NCI-H2029 (cell line): ENCODE measurements at places on chromosomes 5 and 9.

DNA sequence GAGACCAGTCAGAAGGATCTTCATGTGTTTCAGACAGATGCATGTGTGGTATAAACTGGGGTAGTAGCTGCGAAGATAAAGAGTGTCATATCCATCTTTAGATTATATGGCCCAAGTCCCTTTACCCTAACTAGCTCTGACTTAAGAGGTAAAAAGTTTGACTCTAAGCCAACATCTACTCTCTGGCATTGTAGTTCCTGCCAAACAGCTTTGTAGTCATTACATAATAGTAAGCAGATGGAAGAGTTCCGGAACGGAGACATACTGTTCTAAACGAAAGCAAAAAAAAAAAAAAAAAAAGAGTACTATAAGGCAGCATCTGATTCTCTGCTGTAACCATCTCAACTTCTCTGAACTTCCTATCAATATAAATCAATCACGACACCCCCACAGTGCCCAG lies 48.8 kb downstream of the CEMIP2 start:
- DNase-seq: no peak

GRCh38 chr5:103272377-103272776 lies 13.8 kb downstream of the MACIR start:
- DNase-seq: no peak

- no peak for DNase-seq
Measured at GRCh38 chr5:77117161-77117560, 30.1 kb upstream of the ZBED3 start.

DNA sequence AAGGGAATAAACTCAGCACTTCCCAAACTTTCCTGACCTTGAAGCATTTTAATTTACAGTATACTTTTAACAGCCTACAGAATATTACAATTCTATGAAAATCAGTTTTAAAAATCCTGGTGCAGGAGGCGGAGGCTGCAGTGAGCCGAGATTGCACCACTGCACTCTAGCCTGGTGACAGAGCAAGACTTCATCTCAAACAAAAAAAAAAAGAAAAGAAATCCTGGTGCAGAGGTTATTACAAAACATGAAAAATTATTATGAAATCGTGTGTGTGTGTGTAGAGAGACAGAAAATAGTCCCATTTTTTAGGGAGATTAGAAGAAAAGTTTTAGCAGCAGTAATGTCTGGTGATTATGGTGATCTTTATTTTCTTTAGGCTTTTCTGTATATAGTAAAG lies 26.9 kb downstream of the GOLPH3 start:
- DNase-seq: no peak

- no peak for DNase-seq
Measured at GRCh38 chr5:59169081-59169767, 586.3 kb downstream of the RAB3C start.

DNA sequence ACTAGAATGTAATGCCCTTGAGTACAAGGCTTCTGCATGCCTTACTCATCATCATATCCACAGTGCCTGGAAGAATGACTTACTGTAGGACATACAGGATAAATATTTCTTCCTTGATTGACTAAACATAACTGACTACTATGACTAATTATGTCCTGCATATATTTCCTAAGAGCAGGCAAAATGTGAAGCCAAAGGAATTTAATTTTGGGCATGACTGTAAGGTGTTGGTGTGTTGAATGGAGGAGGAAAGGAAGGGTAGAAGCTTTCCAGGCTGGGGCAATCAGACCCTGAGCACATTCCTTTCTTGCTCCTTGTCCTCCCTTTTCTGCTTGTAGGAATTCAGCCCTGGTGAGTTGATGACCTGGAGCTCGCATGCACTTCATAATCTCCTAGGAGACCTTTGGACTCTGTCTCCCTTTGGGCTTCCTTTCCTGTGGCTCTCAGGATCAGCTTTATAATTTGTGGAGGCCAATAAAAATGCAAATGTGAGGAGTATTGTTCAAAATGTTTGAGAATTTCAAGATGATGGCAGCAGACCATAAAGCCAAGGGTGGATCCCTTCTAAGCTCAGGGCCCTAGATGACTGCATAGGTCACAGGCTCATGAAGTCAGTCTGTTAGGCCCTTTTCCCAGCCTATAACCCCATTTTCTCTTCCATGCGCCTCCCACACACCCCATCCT lies 174.0 kb downstream of the HMHB1 start:
- DNase-seq: no peak

DNA sequence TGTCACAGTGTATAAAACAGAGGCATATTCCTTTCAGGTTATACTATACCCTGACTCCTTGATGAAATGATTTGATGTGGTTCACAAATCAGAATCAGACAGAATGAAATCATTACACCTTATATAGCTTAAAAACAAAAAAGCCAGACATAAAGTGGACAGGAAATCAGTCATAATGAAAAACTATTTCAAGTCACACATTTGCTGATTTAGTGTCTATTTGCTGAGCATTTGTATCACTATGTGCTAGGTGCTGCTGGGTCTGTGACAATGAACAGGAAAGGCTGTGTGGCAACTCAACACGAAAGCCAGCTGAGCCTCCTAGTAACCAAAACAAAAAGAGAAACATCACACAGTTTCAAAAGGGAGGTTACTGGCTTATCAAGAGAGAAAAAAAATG lies 194.0 kb downstream of the EFNA5 start:
- DNase-seq: peak; percentile 68

DNA sequence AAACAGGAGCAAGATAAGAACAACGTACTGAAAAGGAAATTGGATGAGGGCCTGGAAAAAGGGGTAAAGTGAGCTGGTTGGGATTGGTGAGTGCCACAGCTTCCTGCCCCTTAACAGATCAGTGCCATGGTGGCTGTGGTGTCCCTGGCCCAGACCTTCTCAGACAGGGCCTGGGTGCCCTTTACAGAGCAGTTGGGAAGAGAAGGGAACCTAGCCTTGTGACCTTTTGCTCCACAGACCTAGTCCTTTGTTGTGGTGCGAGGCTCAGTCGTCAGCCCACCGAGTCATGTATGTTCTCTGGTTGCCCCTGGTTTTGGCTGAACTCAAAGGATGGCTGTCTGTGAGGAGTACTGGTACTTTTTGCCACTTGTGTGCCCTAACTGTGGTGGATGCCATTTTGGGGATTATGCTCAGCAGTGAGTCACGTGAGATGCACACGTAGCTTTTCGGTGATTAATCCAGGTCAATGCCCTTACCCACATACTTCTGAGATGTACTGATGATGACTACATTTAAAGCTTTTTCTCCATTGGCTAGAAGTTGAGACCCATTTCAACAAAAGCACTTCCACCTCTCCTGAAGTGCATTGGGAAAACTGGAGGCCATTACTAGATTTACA lies 48.4 kb downstream of the EXOSC2 start:
- no peak for DNase-seq

DNA sequence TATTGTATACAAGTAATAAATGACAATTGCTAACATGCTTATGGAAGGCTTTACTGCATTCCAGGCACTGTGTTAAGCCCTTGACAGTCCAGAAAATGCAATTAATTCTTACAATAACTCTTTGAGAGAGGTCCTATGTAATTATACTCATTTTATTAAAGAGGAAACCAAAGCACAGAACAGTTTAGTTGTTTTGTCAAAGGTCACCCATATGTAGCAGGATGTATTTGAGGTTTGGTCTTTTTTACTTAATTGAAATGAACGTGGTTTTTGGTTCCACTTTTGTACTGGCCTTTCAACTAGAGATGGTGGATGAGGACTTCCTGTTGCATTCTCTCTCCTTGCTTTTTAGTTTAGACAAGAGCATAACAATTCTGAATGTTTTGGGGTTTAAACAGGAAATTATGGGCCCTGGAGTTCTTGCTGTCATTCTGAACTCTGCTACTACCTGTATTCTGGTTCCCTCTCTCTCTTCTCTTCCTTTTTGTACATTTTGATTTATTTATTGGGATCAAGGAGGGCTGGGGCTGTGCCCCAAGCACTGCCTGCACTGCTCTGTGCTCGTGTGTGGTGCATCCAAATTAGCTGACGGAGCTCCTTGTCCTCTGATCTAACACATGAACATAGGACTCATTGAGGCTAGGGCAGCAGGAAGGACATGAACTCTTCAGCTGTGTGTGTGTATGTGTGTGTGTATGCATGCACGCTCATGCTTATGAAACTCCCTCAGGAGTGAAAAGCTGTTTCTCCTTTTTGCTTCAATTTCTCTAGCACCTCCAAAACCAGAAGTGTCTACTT lies 47.4 kb downstream of the SLC28A3 start:
- DNase-seq: no peak
